Putamen (tissue), 1 donor: ENCODE measurements at places on chromosomes 2 and 18.
A peak's percentile ranks its signal among the peaks of the same experiment; 100 is the strongest.

GRCh38 chr2:21281791-21282514 lies 158.2 kb downstream of the TDRD15 start:
- DNase-seq, result no peak

DNA sequence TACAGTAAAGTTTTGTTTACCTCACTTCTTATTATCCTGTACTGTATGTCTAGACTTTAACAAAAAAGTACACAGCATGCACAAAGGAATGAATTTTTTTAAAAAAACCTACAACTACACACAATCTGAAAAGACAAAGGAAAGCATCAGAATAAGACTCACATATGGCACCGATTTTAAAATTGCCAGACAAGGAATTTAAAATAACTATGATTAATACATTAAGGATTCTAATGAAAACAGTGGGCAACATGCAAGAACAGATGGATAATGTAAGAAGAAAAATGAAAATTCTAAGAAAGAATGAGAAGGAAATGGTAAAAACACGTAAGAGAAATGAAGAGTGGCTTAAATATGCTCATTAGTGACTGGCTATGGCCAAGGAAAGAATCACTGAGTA lies 638.2 kb downstream of the FBXO15 start:
- DNase-seq, result no peak

- no peak for DNase-seq
Measured at GRCh38 chr2:73291093-73291460, 2.3 kb downstream of the EGR4 start.

- no peak for DNase-seq
Measured at GRCh38 chr2:29527947-29528346, 393.4 kb downstream of the ALK start.

- no peak for DNase-seq
Measured at GRCh38 chr2:148167855-148168254, 147.0 kb downstream of the MBD5 start.

DNA sequence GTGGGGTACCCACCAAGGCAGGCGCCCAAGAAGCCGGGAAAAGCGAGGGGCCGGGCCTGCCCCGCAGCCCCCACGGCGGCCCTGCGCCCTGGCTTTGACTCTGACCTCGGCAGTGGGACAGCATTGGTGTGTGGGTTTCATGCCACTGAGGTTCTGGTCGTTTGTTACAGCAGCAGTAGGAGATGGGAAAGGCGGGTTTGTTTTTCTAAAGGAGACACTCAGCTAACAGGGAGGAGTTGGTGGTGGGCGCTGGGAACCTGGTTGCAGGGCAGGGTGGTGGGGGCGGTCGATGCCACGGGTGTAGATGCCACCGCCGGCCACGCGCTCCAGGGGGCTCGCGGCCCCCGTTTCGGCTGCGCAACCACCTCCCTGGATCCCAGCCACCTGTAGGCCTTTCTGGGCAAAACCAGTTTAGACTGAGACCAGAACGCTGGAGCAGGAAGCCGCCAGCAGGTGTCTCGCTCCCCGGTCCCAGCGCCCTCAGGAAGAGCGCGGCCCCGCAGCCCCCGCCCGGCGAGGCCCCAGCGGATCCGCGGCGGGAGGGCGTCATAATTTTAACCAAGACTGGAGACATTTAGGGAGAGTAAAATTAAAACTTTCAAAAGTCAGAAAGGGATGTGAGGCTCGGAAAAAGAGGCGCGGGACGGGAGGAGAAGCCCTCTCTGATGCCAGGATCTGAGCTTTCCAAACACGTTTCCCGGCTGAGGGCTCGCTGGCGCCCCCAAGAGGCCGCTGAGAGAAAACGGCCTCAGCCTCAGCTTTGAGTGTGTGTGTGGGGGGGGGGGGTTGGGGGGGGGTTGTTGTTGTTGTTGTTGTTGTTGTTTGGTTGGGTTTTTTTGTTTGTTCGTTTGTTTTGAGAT lies 17.4 kb downstream of the CIDEA start:
- DNase-seq, result peak; percentile 55

- no peak for DNase-seq
Measured at GRCh38 chr2:238985041-238985729, 137.3 kb downstream of the TWIST2 start.

GRCh38 chr18:56112013-56112749 lies 524.2 kb upstream of the TCF4 start:
- DNase-seq, result no peak

- DNase-seq, result no peak
Measured at GRCh38 chr2:233353101-233353768, 1.1 kb upstream of the DGKD start.

GRCh38 chr2:230472621-230473018 lies 56.6 kb downstream of the SP100 start:
- DNase-seq, result no peak

DNA sequence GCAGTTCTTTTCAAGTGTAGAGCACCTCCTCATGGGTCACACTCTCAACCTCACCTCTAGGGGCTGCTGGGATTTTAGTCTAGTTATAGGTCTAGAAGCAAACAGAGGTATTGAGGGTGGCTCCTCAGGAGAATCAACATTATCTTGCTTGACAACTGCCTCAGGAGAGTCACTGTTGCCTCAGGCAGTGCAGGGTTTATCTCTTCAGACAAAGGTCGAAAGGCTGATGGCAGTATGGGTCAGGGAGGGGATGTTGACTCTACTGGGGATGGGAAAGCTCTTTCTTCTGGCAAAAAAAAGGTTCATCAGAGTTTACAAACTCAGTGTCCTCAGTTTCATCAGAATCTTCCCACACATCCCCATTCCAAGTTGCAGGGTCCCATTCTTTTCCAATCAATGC lies 24.0 kb downstream of the DTNA start:
- DNase-seq, result no peak

- peak; percentile 53 for DNase-seq
Measured at GRCh38 chr2:9256570-9257043, 50.0 kb downstream of the ASAP2 start.

DNA sequence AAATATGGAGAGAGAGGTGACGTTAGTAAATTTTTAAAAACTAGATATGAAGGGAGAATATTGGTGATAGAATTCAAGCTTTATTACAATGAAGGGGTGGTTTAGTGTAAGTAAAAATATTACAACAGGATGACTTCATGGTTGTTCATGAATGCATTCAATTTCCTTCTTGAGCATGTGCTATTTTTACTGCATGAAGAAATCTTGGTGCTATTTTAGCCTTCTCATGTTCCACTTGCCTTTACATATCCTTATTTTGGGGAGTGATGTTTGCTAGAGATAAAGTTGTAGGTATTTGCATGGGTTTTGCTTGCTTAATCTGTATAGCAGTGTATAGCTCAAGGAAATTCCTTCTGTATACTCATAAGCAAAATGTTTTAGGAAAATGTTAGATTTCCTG lies 195.0 kb upstream of the MMADHC start:
- no peak for DNase-seq

- no peak for DNase-seq
Measured at GRCh38 chr2:140344838-140345237, 1564.6 kb upstream of the NXPH2 start.

- DNase-seq, result no peak
Measured at GRCh38 chr2:130183512-130184373, 1.7 kb downstream of the MZT2B start.

- no peak for DNase-seq
Measured at GRCh38 chr2:29450596-29451222, 335.5 kb downstream of the CLIP4 start.

DNA sequence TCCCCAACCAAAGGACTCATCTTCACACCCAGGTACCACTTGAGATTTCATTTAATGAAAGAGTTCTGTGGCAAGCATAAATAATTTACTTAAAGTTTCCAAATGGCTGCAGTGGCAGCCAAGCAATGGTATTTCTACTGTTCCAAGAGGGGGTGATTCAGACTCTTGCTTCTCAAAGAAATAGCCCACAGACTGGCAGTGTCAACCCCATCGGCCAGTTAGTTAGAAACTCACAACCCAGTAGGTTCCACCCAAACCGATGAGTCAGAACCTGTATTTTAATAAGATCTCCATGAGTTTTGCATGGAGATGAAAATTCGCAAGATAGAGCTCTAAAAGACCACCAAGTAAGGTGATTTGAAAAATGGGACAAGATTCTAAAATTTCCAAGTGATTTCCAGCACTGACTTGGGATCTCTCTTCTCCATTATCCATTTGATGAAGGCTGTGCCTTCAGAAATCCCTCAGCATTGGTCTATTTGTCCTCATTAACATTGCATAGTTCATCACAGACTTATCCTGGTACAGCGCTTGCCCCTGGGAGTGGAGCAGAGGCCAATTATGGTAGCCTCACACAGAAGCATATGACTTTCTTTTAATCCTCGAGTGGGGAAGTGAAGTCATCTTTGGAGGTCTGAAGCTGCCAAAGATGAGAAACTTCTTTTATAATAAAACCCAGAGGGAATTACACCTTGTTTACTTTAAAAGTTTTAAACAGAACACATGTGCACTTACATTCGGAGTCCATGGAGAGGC lies 361.4 kb upstream of the ID2 start:
- no peak for DNase-seq

- no peak for DNase-seq
Measured at GRCh38 chr2:170396799-170397459, 219.0 kb downstream of the MYO3B start.

DNA sequence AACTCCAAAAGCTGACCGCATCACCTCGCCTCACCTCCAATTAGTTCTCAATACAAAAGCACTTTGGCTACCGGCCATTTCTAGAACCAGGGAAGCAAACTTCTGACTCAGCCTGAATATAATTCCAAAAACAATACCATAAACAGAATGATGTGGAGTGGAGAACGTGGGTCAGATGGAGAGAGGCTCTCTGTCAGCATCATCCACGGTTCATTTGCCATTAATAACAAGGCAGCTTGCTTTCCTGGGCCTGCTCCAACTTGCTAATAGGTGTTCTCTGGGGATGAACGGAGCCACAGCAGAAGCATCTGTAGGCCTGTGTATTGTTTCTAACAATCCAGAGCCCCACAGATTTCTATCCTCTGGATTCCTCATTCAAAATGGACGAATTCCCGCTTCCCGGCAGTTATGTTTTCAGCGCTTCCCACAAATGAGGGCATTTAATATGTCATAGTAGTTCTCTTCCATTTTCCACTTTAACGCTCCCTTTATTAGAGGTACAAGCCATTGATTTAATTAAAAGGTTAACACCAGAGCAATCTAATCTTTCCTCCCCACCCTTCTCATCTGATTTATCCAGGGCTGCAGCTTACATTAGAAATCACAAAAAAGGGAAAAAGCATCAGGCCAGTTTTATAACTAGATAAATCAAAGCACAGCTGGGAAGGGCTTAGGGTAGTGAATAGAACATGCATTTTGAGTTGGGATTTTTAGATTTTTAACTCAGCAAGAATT lies 23.2 kb upstream of the CNTNAP5 start:
- no peak for DNase-seq

- DNase-seq, result no peak
Measured at GRCh38 chr2:236109061-236109460, 59.1 kb downstream of the GBX2 start.
